CD4-positive, alpha-beta T cell treated with Interleukin-4 for 1 hour (primary cell): ENCODE measurements at places on chromosomes 3 and 15.

DNA sequence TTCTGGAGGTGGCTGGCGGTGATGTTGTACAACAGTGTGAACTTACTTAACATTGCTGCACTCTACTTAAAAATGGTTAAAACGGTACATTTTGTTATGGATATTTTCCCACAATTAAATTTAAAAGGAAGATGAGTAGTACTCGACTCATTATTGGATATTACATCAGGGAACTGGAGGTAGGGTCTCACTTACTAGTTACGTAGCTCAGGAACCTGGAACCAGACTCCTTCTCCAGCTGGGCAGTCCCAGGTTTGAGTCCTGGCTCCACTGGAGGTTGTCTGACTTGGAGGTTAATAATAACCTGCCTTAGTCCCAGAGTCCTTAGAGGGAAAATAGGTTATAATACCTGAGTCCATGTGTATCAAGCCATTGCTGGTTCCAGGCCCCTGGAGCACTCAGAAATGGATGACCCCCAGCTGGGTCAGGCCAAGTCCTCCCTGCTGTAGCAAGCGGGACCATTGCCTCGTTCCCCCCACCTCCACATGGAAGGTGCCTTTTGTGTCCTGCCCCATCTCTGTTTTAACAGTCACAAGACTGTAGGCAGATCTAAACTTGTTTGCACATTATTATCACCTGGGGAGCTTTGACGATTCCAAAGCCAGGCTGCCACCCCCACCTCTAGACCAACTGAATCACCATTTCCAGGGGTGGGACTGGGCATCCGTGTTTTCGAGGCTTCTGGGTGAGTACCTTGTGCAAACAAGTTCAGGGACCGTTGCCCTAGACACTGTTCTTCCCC is 126.6 kb downstream of the IGF1R start:
- no peak for DNase-seq

DNA sequence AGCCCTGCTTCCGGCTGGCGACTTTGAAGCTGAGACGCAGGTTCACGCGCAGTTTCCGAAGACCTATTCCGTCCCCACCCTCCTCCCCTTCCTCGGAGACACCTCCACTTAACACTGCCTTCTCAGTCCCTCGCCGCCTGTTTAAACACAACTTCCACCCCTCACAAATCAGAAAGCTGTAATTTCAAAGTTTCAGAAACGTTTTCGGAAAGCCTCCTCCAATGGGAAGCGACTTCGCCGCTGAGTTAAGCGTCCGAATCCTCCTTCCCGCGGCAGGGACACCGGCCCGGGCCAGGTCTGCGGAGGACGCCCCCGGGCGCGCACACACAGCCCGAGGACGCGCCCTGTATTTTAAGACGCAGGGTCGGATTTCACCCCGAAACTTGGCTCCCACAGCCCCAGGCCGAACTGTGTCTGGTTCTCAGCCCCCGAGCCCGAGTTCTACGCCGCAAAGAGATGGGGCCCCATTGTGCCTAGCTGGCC is 559 bp upstream of the LRRN1 start:
- peak; percentile 32 for DNase-seq

- DNase-seq, result no peak
Observed at GRCh38 chr3:14371573-14372474, 30.6 kb upstream of the SLC6A6 start.

GRCh38 chr3:7759630-7760029 is 742.0 kb upstream of the LMCD1 start:
- DNase-seq, result peak; percentile 13

DNA sequence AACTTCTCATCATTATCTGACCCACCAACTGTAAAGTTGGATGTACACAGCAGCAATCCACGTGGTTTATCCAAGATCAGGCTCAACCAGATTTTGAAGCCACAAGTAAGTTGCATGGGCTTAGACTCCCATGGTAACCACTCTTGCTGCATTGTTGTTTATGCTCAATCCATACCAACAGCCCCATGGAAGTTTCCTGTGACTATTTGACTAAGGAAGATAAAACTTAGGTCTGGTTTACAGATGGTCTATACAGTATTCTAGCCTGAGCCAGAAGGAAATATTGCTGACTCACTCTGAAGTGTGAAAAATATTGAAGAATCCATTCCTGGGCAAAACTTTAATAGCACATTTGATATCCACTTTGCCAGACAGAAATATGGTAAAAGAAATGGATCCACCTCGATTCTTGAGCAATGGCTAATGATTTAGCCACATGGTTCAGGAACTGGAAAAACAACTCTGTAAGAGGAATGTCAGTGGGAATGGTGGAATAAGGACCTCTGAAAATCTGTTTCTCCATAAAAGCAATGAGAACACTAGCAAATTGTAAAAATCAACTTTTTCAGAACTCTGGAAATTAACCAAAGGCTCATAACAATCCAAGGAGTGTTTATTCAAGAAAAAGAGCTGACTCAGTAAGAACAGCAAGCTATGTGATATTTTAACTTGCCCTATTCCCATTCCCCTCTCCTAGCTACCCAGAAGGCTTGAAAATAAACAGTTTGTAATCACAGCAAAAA is 162.9 kb upstream of the STT3B start:
- no peak for DNase-seq

DNA sequence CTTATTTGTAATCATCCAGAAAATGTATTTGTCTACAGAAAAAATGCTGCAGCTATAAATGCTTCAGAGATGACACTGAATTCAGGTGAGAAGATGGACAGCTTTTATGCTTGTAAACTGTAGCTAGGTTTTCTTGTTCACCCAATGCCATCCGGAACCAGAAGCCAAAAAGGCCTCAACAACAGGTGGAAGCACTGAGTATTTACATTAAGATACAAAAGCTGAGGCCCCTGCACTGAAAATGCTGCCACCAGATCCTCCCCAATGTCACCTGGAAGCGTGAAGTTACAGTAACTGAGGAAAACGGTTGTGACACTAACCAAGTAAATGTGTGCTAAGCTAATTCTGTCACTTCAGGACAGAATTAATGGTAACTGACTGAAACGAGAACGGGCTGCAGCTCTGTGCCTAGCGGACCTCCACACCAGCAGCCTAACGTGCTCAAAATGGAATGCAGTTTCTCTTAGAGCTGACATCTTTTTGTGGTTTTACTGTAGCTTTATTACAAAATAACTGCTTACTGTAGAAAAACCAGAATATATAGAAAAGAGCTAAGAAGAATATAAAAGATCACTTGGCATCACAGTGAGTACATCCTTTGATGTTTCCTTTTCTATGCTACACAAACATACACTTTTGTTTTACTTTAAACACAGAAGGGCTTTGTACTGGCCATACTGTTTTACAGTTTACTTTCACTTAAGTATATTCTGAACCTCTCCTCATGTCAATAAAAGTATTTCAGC is 7.6 kb downstream of the CHSY1 start:
- DNase-seq, result no peak

- DNase-seq, result peak; percentile 64
Observed at GRCh38 chr15:39327005-39327730, 253.7 kb upstream of the THBS1 start.
